ENCODE measurements at places on chromosomes 2 and 18.

- DNase-seq, result no peak
These were observed 36.9 kb downstream of the ST8SIA3 start for GRCh38 chr18:57389271-57389670.

DNA sequence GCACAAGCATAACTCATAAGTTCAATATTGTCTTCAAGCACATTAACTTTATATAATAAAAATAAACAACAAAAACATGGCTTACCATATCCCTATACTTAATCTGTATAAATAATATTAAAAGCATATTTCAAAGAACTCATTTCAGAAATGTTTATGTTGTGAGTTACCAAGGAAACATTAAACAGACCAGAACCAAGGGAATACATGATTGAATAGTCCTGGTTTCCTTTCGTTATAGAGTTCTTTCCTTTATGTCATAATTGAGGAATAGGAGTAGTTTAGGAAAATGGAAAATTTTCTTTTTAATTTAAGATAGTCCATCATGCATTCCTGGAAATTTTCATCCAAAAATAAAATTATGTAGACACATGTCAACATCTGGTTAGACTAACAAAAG lies 343.0 kb downstream of the ERBB4 start:
- DNase-seq, result no peak

DNA sequence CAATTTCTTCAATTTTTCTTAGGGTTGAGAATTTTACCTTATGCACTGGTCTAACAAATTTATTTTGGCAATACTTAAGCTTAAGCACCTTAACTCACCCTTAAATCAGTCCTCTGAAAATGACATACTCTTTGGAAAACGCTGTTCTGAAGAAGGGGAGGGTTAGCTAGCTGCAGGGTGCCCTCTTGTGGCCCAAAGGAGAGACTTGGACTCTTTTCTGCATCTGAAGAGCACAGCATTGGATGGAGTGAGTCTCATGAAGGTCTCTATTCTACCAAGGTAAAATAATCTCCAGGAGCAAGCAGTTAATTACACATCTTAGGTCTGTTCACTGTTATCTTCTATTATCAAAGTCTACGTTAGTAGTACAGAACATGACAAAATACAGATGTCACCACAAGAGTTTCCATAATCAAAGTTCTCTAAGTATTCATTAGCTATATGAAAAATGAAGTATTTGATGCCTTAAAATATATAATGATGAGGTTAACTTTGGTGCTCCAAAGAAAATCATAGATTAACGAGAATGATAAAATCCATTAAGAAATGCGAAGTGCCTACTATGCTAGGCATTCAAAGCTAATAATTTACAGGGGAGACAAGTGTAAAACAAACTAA lies 24.4 kb downstream of the PUM2 start:
- peak; percentile 57 for DNase-seq

DNA sequence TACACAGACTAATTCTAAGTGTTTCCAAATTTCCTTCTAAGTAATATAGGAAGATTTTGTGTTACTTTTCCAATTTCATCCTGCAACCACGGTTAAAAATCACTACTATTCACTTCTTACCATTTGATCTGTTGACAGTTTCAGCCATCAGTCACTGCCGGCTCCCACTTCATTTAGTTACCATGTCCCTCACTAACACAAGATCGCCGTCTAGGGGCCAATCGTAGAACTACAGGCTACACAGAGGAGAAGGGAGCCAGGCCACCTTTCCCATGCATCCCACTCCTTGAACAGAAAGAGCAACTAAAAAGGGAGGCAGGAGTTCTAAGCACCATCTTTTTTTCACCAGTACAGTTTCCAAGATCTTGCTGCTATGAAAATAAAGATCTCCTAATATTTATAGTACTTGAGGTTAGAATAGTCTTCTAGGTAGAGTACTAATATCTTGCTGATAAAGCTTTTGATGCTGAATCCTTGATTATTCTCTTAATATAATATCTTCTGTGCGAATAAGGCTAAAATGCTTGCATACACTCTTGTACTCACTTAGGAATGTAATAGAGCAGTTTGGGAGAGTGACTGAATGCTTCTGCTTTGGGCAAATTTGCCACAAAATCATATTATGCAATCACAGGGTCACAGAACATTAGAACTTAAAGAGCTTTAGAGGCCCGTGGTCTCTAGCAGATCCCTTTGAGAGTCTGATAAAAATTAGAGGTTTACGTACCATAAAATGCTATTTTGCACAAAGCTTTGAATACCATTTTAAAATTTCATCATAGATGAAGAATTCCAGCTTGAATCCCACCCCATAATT lies 39.5 kb upstream of the CYP1B1 start:
- peak; percentile 87 for DNase-seq

- peak; percentile 72 for DNase-seq
These were observed 53.6 kb downstream of the PKDCC start for GRCh38 chr2:42101206-42102023.

GRCh38 chr2:132949108-132949507 lies 279.1 kb upstream of the LYPD1 start:
- no peak for DNase-seq

GRCh38 chr2:37637190-37637860 lies 34.1 kb downstream of the CDC42EP3 start:
- DNase-seq, result no peak

DNA sequence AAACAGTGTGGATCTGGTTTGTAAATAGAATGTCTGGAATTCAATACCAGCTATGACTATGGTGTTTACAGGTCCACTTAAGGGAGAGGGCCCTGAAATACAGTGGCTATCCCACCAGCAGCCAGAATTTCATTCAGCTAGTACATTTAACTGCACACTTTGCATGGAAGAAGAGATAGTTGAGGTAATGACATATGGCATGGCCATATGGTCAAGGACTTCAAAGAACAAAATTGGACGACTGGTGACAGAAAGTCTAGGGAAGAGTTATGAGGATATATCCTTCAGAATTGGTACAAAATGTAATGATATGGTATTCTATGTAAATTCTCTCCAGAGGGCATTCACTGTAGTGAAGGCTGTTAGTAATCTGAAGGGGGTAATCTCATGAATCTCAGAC lies 105.0 kb downstream of the IKZF2 start:
- no peak for DNase-seq

GRCh38 chr2:5691985-5692529 lies at the start of gene SOX11:
SOX11 (plus strand) TSS chr2:5692384; CDS start chr2:5692722, 338 bp downstream.
- peak; percentile 34 for DNase-seq

GRCh38 chr2:162928356-162928755 lies 89.8 kb upstream of the KCNH7 start:
- no peak for DNase-seq
